ENCODE measurements at places on chromosomes 2 and 18.

DNA sequence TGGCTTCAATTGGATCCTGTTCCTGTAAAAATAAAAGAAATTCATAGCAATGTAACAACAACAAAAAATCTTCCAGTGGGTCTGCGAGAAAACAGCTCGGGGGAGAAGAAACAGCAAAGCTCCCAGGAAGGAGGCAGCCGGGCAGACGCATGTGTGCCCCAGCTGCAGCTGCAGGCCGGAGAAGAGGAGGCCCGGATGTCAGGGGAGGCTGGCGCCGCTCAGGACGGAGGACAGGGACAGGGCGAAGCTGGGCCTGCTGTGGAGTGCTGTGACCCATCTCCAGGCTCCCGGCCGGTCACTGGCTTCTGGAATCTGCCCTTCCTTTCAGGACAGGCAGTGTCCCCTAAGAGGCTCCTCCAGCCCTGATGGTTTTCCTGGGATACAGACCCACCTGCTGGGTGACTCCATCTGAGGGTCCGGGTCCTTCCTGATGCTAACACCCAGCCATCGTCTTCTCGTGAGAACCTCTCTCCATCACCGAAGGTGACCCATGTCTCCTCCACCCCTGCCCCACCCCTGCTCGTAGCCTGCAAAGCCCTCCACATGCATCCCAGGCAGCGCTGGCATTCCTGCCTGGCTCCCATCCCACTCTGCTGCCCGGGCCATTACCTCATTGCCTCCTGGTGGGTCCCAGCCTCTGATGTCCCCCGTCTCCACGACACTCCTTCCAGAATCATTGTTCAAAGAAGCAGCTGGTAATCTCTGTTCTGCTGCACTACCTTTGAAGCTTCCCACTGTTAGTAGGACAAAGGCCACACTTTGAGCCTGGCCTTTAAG lies 145.4 kb upstream of the TWIST2 start:
- no peak for DNase-seq

GRCh38 chr2:144774809-144775208 lies 254.9 kb upstream of the ZEB2 start:
- no peak for DNase-seq

- no peak for DNase-seq
These were observed 217.0 kb downstream of the FIGN start for GRCh38 chr2:163518762-163519161.

DNA sequence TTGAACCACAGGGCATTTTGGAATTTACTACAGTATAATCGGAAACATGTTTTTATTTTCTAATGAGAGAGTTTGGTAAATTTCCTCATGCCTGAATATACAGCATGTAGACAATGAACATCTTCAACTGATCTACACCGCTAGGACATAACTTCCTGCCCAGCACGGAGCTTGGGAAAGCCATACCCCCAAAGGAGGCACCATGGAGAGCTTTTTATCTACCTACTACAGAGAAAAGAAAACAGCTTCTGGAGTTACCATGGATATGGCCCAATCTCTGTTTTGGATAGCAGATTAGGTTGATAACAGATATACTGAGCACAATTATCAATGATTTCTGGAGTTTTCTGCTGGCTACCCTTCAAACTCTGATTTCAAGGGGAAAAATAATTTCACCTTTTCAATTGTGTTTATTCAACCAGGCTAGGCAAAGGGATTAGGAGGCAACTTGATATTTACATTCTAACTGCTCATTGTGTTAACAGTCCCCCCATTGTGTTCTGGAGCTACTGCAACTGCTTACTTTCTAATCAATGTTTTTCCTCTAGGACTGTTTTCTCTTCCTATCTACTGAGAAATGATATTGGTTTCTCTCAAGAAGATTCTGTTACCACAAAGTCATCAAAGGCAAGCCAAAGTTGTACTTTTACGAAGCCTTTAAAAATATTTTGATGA lies 123.0 kb upstream of the ARHGAP28 start:
- DNase-seq = no peak

DNA sequence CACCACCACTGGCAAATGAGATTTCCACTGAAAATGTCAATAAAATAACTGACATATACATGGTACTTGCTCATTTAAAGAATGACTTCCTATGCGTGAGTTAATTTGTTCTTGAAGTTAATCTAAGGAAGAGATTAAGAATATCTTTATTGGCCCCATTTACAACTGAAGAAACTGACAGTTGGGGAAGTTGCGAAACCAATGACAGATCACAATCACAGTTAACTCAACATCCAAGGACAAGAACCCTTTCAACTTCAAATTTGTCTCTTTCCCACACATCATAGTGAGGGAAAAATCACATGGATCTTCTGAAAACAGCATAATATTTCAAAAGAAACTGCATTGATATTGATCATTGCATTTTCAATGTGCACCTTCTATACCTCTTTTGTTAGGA lies 565.4 kb downstream of the IRS1 start:
- DNase-seq = no peak

DNA sequence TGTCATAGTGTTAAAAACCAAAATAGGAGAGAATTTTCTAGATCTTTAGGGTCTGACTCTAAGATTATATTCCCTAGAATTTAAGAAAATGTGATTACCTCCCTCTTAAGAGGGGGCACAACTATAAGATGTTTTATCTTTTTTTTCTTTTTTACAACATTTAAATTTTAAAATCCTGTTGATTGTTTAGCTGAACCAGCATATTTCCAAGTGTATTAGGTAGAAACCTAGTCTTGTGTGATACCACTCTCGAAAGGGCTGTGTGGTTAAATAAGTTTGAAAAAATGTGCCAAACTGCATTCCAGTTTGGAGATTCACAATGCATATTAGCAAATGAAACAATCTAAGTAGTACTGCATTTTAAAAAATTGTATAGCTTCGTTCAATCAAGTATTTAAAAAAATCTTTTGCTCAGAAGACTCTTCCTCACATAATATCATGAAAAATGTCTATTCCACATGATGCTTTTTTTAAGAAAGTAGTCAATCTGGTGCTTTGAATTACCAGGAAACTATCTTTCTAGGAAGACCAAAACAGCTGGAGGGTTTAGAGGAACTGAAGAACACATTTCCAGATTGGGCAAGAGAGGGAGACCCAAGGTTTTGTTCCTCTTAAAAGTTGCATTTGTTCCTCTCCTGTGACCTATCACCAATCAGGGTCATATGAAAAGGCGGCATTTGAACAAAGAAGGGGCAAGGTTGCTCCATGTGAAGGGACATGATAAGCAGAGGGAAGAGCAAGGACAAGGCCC lies 98.8 kb downstream of the DPP4 start:
- no peak for DNase-seq

GRCh38 chr2:238954841-238955591 lies 107.1 kb downstream of the TWIST2 start:
- DNase-seq = no peak

DNA sequence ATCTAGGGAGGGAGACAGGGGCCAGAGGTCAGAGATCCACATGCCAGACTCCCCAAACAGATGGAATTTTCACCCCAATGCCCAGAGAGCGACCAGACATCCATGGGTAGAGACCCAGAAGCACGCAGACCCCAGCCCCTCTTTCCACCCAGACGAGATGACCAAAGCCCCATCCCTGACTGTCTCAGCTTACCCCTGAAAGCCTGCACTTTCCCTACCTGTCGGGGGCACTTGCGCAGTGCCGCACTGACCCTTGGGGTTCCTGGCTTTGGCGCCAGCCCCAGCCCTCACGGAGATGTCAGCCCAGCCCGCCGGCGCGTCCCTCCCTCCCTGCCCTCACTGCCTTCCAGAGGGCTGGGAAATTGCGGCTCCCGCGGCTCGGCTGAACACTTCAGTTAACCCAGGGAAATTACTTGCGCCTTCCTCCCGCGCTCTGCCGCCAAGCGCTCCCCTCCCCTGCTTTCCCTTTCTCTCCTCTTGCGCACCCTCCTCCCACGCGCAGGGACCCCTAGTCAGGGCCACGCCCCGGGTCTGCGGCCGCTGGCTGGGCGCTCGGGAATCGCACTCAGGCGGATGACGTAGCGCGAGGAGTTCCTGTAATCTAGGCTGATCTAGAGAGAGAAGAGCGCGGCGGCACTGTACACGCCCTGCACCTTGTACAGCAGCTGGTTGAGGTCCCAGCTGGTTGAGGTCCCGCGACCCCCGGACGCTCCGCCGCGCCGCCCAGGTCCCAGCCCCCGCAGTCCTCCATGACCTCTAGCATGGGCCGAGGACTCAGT lies 12.0 kb downstream of the ALPG start:
- no peak for DNase-seq

DNA sequence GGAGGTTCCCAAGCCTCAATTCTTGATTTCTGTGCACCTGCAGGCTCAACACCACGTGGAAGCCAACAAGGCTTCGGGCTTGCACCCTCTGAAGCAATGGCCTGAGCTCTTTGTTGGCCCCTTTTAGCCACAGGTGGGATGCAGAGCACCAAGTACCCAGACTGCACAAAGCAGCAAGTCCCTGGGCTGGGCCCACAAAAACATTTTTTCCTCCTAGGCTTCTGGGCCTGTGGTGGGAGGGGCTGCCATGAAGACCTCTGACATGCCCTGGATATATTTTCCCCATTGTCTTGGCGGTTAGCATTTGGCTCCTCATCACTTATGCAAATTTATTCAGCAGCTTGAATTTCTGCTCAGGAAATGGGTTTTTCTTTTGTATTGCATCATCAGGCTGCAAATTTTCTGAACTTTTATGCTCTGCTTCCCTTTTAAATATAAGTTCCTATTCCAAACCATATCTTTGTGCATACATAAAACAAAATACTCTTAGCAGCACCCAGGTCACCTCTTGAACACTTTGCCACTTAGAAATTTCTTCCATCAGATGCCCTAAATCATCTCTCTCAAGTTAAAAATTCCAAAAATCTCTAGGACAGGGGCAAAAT lies 9.0 kb upstream of the MATN3 start:
- DNase-seq = no peak

DNA sequence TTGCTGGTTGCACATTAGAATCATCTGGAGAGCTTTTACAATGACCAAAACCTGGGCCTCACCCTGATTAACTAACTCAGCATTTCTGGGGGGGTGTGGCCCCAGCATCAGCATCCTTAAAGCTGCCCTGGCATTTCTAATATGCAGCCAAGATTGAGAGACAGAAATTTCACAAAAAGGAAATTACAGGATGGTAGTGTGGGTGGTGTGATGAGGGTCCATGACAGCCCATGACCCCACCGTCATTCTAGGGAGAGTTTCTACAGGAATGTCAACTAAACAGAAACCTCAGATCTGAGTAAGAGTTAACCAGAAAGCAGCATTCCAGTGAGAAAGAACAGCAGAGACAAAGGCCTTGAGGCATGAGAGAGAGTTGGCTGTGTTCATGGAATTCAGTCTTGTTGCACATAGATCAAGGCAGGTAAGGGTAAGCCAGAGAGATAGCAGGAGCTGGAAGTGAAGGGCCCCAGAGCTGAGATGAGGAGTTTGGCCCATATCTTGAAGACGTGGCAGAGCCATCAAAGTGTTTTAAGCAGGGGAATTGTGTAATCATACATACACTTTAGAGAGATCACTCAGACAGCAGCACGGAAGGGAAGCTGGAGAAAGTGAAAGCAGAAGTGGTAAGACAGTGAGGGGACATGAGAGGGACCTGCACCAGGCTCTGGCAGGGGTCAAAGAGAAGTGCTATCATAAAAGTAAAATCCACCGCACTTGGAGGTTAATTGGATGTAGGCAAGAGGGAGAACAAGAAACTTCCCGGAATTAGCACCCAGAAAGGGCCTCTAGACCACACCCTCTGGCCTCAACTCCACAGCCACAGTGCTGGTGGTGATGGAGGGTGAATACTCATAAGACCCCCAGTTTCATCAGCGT lies 7.8 kb upstream of the TRABD2A start:
- no peak for DNase-seq

Measured in forelimb muscle (tissue), 1 donor.